Posterior vena cava (tissue), 2 donors: ENCODE measurements at places on chromosomes 2 and 18.
A peak's percentile ranks its signal among the peaks of the same experiment; 100 is the strongest.

GRCh38 chr2:1639086-1639858, 105.0 kb downstream of the PXDN start:
- DNase-seq: peak; percentile 66

DNA sequence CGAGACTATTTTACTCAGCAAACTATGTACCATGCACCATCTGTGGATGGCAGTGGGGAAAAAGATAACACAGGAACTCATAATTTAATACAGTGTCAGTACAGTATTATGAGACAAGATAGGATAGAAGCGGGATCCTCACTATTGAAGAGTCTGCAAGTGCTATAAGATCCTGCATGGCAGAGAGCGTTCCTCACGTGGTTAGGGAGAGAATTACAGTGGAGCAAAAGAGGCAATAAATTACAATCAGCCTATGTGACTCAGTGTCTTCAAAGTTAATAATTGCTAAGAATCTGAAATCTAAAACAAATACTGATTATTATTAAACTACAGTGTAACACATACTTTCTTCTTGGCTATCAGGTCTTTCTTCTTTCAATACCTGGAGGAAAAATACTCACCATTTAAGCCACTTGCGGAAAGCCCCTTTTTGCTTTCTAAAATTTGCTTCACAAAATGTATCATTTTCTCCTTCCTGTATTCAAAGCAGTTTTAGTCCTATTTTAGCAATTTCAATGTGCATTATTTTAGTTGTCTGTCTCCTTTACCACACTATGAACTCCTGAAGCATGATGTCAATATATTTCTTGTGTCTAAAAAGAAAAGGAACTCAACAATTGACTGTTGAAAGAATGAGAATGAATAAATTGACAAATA, 342.9 kb downstream of the SPAG16 start:
- DNase-seq: no peak

DNA sequence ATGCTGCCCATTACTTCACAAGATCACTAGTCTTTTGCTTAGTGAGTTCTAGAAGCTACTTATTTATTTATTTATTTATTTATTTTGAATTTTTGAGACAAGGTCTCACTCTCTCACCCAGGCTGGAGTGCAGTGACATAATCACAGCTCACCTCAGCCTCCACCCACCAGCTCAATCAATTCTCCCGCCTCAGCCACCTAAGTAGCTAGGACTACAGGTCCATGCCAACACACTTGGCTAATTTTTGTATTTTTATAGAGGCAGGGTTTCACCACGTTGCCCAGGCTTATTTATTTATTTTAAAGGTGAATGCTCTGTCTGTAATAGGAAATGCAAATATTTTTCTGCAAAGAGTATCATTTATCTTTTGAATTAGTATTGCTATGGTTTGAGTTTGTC, 67.7 kb downstream of the ATAD2B start:
- DNase-seq: no peak

DNA sequence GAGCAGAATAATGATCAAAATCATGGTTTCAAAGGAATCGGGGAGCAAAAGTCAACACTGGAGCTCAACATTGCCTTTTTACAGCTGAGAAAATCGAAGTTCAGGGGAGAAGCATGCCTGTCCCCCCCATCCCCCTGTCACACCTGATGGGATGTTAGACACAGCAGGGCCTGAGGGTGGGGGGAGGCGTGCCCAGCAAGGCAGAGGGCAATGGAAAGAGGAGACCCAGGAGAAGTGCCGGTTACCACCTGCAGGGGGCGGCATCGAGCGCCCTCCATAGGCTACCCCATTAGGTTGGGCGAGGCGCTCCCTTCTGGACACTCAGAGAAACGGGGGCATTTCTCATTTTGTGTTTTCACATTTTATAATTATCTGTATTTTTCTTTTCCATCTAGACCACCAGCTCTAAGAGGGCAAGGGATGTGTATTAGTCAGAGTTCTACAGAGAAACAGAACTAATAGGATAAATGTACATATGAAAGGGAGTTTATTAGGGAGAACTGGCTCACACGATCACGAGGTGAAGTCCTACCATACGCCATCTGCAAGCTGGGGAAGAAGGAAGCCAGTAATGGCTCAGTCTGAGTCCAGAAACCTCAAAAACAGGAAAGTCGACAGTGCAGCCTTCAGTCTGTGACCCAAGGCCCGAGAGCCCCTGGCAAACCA, 271.3 kb downstream of the LRATD1 start:
- DNase-seq: no peak

- no peak for DNase-seq
These were observed 38.5 kb downstream of the METTL4 start for GRCh38 chr18:2532797-2533196.

DNA sequence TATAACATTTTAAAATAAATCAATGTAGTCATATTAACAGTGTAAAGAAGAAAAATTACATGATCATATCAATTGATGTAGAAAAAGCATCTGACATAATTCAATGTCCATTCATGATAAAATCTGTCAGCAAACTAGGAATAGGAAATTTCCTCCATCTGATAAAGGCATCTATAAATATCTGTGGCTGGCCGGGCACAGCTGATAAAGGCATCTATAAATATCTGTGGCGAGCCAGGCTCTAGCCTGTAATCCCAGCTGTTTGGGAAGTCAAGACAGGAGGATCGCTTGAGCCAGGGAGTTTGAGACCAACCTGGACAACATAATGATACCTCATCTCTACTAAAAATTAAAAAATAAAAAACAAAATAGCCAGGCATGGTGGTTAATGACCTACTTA, 18.1 kb upstream of the RANBP2 start:
- DNase-seq: no peak
